Lung microvascular endothelial cell (primary cell): ENCODE measurements at places on chromosomes 3 and 15. TPM values are rescaled to one million over a fixed set of nuclear protein-coding genes. Genes with fewer than 3 reads are reported as not detected.

Gene PRSS50
- total RNA-seq = not detected in 2 replicates

- DNase-seq = peak; percentile 89
Observed at GRCh38 chr3:8603115-8603710, 41.4 kb downstream of the SSUH2 start.

- no peak for DNase-seq
Observed at GRCh38 chr3:187914231-187914630, 169.0 kb upstream of the BCL6 start.

- DNase-seq = no peak
Observed at GRCh38 chr3:55718521-55718921, 231.4 kb upstream of the WNT5A start.

Gene ZNF80
- total RNA-seq = not detected in 2 replicates

GRCh38 chr15:60392986-60393790 is 4.6 kb downstream of the ANXA2 start:
- peak; percentile 93 for DNase-seq

GRCh38 chr15:82051664-82052063 is 5.8 kb upstream of the MEX3B start:
- DNase-seq = peak; percentile 80

Gene THBS1
- 3,460 and 6,737 TPM in 2 replicates for total RNA-seq

Gene DCBLD2
- total RNA-seq = 16.1 and 16.5 TPM in 2 replicates

Gene CADPS
- not detected in 2 replicates for total RNA-seq

DNA sequence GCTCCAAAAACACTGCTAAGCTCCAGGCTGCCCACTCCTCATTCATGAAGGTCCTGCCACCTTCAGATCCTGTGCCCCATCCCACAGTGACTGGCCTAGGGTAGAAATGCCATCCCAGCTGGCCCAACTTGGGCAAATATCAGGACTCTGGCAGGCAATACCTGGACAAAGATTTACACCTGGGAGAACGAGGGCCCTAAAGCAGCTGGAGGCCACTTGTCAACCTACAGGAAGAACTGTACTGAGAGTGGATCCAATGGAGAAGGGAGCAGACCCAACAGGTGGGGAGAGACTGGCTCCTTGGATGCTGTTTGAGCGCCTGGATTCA is 57.1 kb upstream of the GATA2 start:
- DNase-seq = no peak

Gene PATL2
- under 0.01 TPM in 1 of 2 replicates, not detected in the other for total RNA-seq

DNA sequence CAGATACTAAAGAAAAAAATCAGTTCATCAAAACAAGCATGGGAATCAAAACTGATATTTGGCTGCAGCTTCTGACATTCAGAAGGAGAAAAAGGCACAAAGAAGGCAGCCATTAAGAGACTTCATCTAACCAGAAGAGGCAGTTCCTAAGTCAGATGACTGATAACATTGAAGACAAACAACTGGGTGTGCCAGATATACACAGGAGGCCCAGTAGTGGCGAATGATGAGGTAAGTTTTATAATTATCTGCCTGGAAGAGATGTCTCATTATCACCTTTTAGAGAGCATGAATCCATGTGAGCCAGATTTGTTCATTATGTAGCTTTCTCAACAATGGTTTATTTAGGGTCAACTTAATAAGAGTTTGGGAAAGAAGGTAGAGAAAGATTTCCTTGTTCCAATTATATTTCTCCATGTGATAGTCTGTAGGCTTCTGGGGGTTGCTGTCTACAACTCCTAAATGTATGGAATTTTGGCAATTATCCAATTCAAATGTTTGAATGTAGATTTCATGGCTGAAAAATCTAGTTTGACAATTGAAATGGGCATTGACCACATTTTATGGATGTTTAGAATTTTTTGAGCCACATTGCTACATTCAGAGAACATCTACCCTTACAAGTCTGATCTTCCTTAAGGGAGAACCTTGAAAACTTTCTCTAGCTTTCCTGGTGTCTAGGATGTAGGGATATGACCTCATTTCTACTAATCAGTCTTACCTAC is 50.4 kb upstream of the RASGRF1 start:
- DNase-seq = no peak
